ENCODE measurements at places on chromosomes 5 and 9. TPM values are rescaled to one million over a fixed set of nuclear protein-coding genes. Genes with fewer than 3 reads are reported as not detected.

DNA sequence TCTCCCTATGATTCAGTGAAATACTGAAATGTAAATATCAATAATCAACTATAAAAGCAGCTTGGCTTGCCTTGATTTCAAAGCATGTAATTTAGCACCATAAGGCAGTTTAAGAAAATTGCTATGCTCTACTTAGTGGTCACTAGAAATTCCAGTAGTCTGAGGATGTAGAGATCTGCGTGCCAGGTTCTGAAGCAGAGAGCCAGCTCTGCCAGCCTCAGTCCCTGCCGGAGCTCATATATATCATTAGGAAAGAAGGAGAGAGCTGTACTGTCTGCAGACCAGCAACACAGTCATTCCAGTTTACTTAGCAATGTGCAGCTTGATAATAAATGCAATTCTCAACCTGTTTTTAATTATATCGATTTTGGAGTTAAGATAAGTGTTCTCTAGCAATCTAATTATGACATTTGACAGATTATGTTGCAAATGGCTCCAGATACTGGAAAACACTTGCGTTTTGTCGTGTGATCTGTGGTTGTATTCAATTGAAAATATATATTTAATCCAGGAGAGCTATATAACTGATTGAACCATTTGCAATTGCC, 540.5 kb downstream of the CTNND2 start:
- no peaks in the 10 kb centered on the region for H3K4me1 ChIP-seq
- no peak for DNase-seq
- H3K36me3 ChIP-seq: no peaks in the 10 kb centered on the region
- H3K4me3 ChIP-seq: no peak overlapping the region

GRXCR2 gene
- not detected for total RNA-seq

IL4 gene
- total RNA-seq: not detected

- no peaks in the 10 kb centered on the region for H3K4me1 ChIP-seq
- H3K27ac ChIP-seq: no peak overlapping the region
- no peak for DNase-seq
- H3K27me3 ChIP-seq: no peaks in the 10 kb centered on the region
- H3K4me3 ChIP-seq: no peak overlapping the region
Observed at GRCh38 chr5:165325221-165325620, 1819.8 kb downstream of the MAT2B start.

DNA sequence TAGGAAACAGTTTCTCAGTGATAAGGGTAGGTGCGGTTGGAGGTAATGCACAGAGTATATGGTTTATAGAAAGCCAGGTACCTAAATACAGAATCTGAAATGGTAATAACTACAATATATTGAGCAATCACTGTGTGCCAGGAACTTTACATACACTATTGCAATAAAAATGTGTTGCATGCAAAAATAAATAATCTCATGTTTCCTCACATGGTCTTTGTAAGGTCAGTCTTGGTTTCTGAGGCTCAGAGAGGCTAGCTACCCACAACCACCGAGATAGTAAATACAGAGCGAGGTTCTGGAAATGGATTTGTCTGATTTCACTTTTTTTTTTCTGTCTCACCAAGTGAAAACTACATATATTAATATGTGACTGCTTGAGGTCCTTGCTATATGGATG, 128.9 kb downstream of the CAMK4 start:
- no peaks in the 10 kb centered on the region for H3K36me3 ChIP-seq
- no peak for DNase-seq
- no peaks in the 10 kb centered on the region for H3K27me3 ChIP-seq
- H3K27ac ChIP-seq: no peak overlapping the region
- no peak overlapping the region for H3K4me3 ChIP-seq
- H3K4me1 ChIP-seq: no peaks in the 10 kb centered on the region
